CD4-positive, alpha-beta T cell treated with Interleukin-4 for 4 hours (primary cell): ENCODE measurements at places on chromosomes 1 and 21.

DNA sequence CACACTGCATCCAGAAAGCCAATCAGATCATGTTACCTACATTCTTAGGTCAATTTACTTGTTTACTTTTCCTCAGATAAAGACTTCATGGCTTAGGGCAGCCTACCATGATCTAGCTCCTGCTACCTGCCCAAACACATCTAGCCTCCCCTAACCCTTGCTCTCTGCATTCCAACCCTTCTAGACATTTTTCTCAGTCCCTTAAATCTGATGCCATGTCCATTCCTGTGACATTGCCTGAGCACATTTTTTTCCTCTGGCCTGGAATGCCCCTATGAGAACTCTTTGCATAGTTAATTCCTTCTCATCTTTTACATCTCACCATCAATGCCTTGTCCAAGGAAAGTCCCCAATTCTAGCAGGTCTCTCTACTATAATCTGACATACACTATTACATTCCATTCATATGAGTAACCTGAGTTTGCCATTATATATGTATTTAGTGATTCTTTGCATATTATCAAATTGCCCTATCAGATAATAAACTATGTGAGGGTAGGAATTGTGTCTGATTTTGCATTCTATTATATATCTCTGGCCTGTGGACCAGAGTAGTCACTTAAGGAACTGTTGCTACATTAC, 166.9 kb downstream of the COL11A1 start:
- no peak for DNase-seq

- DNase-seq = no peak
Measured at GRCh38 chr1:178223289-178223688, 129.4 kb downstream of the RASAL2 start.

- no peak for DNase-seq
Measured at GRCh38 chr1:52235646-52236045, 93.8 kb downstream of the ZFYVE9 start.

DNA sequence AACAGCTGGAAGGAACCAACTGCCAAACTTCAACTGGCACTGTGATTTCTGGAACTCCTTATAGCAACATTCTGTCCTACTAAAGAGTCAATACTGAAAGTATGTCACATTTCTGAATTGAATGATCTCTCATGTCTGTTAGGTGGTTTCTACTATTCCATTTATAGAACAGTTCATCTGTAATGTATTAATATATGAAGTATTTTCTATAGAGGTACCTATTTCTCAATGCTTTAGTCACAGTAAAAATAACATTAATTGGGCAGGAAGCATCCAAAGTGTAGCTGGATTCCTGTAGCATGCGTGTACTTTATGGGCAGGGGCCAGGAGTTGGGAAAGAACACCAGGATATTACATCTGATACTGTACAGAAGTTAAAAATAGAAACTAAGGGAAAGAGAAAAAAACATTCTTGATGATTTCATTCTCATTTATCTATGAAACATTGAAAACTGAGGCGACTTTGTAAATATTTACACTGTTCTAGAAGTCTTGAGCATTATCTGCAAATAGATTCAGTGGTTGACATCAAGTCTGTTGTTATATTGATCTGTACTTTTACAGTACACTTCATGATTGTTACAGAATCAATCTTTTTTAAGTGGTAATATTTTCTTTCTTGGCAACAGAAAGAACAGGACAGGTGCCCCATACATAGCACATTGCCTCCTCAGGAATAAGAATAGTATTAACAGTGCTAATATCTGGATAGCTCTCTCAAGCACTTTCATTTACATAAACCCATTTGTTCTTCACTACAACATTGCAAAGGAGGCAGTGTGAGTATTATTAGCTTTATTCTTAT, 6.2 kb upstream of the ZNF281 start:
- DNase-seq = no peak

- DNase-seq = no peak
Measured at GRCh38 chr1:21725748-21726392, 56.7 kb upstream of the RAP1GAP start.

GRCh38 chr1:145778146-145778540, 45.8 kb downstream of the RNF115 start:
- DNase-seq = no peak

- no peak for DNase-seq
Measured at GRCh38 chr1:23906731-23907130, 6.4 kb downstream of the CNR2 start.

GRCh38 chr1:29805122-29805895, 569.0 kb downstream of the PTPRU start:
- DNase-seq = no peak

DNA sequence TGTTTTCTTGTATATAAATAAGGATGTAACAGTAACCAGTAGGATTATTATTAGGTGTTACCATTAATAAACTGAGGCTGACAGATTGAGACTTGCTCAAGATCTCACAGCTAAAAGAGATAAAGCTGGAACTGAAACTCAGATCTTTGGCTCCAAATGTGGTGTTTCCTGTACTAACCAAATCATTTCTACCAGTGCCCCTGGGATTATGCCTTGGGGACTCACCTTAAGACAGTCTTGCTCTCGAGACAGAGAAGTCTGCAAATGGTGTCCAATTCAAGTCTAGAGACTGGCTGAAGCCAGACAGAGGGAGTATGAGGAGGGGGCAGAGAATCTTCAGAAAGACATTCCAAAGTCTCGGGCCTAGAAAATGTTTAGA, 593 bp upstream of the CD53 start:
- DNase-seq = no peak

DNA sequence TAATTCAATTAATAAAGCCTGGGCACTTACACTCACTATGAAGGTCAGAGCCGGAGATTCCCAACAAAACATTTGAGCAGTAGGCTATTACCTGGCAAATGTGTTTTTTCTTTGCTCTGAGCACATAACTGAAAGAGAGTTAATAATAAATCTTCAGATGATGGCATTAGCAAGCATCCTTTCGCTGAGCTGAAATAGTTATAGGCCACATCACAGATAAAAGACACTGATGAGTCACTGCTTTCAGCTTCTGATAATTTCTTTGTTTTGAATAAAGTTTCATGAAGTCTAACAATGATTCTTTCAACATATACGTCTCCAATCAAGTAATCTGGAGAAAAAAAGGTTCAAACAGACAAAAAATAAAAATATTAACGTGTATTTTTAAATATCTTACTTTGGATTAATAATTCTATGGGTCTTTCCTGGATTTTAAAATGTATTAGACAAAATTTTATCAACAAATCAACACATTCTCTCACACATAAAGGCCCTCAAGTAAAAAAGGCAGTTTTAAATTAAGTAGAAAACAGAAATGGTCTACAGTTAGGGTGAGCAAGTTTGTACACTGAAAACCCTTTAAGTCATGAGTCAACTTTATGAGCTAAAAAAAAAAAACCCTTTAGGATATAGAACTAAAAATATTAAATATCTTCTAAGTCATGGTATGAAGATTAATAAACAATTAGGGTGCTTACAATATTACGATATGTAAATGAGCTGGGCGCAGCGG, 33.1 kb downstream of the LTN1 start:
- DNase-seq = no peak

- DNase-seq = no peak
Measured at GRCh38 chr1:151013518-151013917, 5.3 kb downstream of the PRUNE1 start.
